ENCODE measurements at places on chromosomes 11 and 22. TPM values are rescaled to one million over a fixed set of nuclear protein-coding genes. Genes with fewer than 3 reads are reported as not detected.

SESN3 gene
- total RNA-seq = 60.1 TPM

ATG13 gene
- total RNA-seq = 50.3 TPM

MPPED2 gene
- under 0.01 TPM for total RNA-seq

PRAME gene
- total RNA-seq = not detected

DEUP1 gene
- under 0.01 TPM for total RNA-seq

ARVCF gene
- 15.7 TPM for total RNA-seq

CYB5R3 gene
- total RNA-seq = 36.5 TPM

TH gene
- not detected for total RNA-seq

SLC43A3 gene
- 61.6 TPM for total RNA-seq
